GM04504 (cell line): ENCODE measurements at places on chromosomes 7 and 10.

DNA sequence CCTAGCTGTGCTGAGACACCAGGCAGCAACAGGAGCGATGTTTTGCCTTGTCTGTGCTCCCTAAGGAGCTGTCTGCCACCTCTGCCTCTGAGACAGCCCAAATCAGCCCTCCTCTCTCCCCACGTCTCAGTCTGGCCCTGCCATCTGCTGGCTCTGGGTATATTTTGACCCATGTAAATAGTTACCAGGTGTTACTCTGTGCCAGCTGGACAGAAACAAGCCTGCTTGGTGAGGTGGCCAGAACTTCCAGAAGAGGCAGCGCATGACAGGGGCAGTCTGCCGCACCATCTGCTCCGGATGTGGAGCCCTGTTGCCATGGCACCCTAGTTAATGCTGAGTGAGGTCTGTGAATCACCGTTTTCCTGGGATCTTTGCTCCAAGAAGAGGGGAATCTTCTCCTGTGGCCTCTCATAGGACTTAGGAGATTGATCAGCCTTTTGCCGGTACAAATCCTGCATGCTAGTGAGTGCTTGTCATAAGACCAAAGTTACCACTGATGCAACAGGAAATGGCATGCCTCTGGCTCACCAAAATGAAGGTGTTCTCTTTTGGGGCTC, 31.8 kb downstream of the GSTO2 start:
- peak; percentile 97 for DNase-seq

DNA sequence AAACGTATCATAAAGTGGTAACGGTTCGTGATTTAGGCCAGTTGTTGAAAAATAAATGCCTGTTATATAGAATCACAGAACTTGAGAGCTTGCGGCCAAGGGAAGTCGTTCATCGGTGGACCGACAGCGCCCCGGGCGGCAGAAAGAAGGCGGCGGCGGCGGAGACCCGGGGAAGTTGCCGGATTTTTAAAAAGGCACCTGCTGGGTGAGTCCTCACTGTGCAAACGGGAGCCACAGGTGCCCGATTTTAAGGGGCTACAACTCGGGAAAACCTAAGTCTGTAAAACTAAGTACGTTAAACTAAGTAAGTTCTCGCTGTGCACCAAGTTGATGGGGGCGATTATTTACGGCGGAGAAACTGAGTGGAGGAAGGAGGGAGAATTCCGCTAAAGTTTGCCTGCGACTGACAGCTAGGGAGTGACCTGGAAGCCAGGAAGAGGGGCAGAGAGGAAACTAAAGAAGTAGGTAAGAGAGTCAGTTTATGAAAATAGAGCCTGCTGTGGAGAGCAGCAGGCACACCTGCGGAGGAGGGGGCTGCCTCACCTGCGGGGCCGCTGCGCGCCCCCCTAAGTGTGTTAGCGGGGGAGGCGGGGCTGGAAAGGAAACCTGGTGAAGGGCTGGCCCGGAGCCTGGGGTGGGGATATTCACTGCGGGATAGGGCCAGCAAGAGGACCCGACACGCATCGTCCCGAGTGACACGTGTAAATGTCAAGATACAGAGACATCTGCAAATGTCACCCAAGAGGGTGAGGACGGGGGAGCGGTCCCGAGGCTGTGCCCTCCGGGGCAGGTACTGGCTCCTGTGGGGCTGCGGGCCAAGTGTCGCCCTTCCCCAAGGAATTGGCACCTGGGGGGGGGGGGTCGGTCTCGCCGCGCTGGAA, 996 bp downstream of the ADAM12 start:
- DNase-seq = no peak

- no peak for DNase-seq
Measured at GRCh38 chr10:71553432-71553831, 156.7 kb downstream of the CDH23 start.

DNA sequence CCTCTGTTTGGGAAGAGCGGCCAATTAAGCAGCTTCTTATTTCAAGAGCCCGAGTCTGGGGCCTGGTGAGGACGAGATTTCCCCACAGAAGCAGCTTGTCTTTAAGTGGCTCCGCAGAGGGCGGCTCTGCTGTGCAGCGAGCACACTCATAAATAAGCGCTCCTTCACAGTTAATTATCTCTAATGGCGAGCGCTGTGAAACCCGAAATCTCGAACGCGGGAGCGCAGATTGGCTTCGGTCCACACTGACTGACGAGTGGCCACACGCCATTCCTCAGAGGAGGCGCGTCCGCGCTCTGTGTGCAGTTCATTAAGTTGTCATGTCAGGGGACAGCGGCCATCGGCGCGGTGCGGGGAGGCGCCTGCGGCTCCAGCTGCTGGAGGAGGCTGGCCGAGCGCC, 560.9 kb downstream of the DNAJB6 start:
- no peak for DNase-seq

DNA sequence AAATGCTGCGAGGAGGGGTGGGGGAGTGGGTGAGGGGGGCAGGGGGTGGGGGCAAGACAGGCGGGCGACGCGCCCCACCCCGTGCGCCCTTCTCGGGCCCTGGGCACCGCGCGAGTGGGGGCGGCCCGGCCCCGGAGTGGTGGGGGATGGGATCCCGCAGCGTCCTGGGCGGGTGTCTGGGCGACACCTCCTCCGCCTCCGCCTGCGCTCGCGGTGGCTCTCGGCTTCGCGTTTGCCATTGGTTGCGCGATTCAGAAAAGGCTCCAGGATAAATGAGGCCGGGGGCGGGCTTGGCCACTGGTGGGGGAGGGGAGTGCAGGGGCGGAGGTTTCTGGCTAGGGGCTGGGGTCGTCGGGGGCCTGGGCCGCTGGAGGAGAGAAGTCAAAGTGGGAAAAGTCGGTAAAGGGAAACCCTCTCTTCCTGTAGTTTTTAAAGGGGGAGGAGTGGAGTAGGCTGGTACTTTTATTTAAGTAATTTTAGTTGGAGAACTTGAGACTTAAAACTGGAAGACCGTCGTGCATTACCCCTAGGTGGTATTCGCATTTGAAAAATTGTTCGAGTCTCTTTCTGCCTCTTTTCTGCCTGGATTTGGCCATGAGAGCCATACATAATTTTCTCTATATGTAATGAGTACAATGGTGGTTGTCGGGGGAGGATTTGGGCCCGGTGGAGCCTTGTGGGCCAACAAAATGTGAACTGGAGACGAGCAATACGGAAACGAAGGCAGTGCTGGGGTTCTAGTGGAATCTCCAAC, 992 bp upstream of the IGF2BP3 start:
- DNase-seq = no peak

DNA sequence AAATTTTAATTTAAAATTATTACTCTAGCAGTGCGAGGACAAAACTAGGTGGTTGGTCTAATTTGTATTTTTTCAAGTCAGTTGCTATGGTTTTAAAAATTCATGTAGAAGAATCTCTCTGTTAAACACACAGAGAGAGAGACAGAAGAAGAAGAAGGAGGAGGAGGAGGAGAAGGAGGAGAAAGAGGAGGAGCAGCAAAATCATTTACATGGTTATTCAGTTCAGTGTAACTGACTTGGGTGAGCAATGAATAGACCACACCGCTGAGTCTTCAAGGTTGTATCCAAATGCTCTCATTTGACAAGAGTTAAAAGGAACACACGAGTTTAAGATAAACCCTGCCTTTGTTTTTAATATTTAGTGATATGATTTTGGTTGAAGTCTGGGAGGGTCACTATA, 131.1 kb downstream of the PDE1C start:
- DNase-seq = no peak

DNA sequence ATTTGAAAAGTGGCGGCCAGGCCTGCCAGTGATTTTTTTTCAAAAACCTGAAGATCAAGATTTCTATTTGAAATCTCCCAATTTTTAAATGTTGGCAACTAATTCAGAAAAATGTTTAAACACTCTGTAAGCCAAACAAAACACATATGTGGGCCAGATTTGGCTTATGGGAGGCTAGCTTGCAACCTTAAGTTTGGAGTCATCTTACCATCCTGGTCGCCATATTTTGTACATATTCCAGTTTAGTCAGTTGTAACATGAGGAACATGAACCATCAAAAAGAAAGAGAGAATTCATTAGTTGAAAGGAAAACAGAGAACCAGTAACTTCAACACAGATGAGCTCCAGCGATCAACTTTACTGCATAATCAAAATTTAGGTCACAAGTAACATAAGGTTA, 115.4 kb downstream of the TMEM26 start:
- DNase-seq = no peak

DNA sequence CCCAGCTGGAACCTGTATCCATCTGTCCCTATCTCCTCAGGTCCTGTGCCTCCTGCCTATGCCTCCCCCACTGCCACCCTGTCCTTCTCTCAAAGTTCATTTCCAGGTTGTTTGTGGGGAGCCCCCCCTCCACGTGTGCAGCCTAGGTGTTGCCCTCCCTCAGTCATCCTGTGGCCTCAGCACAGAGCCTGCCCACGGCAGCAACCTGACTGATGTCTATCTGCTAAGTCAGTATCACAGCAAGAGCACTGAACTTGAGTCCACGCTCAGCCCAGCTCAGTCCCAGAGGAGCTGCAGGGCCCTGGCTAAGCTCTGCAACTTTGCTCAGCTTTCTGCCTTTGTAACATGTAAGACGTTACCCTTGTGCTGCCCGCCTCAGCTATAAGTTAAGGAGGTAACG, 28.7 kb downstream of the FAM53B start:
- DNase-seq = no peak

- DNase-seq = no peak
Measured at GRCh38 chr7:148116195-148116594, 474.4 kb upstream of the C7orf33 start.

- DNase-seq = no peak
Measured at GRCh38 chr7:99387912-99388311, 13.4 kb downstream of the ARPC1B start.

DNA sequence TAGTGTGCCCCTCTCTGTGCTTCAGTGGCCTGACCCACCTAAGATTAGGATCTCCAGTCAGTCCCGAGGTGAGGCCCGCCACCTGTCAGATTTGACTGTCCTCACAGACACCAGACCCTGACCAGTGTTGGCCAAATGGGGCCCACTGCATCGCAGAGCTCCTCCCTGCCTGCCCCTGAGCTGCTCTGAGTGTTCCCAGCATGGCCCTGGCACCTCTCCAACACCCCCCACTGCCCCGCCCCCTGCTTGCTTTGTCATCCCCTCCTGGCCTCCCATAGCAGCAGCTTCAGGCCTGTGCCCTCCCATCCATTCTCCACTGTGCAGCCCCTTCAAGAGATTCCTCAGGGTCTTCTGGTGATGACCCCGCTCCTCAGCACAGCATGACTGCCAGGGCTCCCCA, 67.6 kb downstream of the C10orf120 start:
- no peak for DNase-seq

- DNase-seq = no peak
Measured at GRCh38 chr7:12965767-12966166, 278.3 kb downstream of the ARL4A start.

GRCh38 chr7:68200051-68200670, 1203.5 kb downstream of the TYW1 start:
- DNase-seq = no peak

DNA sequence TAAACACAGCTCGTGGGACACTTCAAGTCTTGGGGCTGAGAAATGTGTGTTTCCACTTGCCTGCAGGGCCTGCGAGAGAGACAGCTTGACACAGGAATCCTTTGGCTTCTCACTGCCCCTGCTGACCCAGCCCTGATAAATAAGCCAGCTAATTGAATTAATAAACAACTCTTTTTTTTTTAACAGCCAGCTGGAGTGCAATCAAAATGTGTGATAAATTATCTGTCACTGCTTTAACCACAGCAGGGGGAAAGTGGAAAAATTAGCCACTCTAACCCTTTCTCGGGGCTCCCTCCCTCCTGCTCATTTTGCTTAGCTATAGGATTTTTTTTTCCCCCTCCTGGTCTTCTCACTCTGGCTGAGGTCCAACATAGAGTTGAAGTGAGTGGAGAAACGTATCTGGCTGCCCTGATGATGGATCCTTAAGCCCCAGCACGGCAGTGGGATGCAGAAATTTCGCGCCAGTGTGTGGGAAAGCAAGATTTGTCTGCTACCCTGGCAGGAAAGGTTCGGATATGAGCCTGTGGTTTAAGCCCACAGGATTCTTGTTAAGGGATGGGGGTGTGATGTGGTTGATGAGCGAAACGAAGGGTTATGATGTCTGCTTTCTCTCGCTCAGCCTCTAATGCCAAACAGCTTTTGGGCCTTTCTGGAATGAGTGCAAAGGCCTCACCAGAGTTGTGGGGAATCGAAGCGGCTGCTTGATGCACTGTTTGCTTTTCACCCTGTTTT, 173.8 kb downstream of the TRIL start:
- no peak for DNase-seq

DNA sequence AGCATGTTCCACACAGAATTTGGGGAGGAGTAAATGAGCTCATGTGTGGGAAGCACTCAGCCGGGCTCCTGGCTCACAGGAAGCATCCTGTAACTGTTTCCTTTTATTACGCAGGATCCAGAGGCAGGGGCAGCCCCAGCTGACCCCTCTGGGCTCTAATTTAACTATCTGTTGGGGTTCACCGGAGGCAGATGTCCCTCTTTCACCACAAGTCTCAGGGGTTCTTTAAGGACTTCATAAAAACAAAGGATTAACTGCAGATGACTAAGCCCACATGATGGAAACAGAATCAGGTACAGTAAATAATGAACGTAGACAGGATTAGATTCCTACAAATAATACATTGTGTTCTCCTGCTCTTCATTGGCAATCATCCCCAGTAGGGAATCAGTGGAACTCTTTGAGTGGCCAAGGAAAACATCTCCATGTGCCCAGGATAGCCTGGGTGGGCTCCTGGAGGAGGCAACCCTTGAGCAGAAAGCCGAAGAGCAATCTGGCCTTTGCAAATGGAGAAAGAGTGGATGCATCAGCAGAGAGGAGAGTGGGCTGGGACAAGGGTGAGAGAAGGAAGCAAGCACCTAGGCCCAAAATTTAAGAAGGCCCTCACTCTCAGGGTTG, 24.6 kb downstream of the TBXAS1 start:
- no peak for DNase-seq
